ENCODE measurements at places on chromosomes 2 and 18. TPM values are rescaled to one million over a fixed set of nuclear protein-coding genes. Genes with fewer than 3 reads are reported as not detected.

- no peak for DNase-seq
Observed at GRCh38 chr2:71148506-71149063, 18.2 kb downstream of the MPHOSPH10 start.

DNA sequence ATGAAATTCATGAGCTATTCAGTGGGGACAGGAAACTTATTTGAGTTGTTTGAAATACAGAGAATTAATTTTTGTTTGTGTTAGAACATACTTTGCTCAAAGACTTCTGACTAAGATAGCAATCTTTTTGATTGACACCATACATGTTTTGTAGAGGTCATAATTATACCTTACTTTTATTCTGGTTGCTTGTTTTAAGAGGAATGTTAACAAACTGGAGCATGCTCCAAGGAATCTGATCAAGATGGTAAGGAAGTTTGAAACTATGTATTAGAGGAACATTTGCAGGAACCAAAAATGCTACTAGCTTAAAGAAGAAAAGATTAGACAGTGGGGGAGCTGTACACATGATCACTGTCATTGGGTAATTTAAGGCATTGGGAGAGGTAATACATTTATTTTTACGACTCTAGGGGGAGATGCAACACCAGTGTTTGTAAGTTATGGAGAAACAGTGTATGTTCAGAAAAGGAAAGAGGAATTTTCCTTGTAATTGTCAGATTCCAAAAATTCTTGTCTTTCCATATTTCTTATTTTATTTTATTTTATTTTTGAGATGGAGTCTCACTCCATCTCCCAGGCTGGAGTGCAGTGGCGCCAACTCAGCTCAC, 8.0 kb downstream of the AGFG1 start:
- DNase-seq: no peak

DNA sequence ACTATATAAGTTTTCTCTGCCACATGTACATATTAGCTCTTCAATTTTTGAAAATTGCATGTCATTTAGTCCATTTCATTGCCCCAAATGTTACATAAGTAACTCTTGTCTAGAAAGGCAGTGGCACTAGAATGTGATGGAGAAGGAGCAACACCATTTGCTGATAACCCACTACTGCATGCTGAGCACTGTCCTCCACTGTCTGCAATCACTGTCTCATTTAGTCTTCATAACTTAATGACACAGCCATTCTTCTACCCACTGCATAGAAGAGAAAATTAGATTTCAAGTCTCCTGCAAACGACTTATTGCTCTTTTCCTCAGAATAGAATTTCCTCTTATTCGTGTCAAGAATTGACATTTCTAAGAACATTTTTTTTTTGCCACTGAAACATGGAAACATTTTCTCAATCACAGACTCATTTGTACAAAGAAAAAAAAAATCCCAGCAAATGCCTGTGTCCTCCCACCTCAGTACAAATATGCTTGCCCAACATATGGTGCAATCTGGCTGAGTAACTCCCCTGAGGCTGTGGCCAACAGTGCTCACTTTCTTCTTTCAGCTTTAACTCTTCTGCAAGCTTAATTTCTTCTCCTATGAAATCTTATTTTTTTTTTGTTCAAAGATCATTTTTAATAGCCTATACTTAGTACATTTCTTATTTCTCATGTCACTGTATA, 768.6 kb upstream of the HS6ST1 start:
- no peak for DNase-seq

- no peak for DNase-seq
Observed at GRCh38 chr2:26614216-26615138, 26.7 kb downstream of the CIB4 start.

DNA sequence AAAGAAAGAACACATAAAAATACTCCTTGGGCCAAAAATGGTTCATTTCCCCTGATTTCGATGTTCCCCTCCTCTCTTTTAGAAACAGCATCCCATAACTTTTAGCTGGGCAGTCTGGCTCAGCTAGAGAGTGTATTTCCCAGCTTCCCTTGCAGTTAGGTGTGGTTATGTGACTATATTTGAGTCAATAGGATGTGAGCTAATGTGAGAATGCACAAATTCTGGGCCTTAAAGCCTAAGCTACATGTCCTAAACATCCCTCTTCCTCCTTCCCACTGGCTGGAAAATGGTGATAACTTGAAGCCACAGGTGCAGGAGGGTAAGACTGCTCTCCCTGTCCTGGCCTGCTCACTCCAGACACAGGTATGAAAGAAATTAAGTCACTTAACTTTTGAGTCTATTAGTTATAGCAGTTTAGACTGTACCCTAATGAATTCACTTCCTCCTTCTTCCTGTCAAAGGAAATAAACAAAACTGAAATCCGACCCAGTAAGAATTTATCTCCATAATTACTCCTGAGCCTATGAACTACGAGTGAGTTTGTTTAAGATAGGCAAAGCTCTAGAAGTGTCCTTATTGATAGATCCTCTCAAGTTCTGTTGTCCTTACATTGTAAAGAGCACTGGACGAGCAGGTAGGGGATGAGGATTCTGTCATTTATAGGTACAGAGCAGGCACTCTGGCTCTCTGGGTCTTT, 177.6 kb downstream of the MTX2 start:
- no peak for DNase-seq

DNA sequence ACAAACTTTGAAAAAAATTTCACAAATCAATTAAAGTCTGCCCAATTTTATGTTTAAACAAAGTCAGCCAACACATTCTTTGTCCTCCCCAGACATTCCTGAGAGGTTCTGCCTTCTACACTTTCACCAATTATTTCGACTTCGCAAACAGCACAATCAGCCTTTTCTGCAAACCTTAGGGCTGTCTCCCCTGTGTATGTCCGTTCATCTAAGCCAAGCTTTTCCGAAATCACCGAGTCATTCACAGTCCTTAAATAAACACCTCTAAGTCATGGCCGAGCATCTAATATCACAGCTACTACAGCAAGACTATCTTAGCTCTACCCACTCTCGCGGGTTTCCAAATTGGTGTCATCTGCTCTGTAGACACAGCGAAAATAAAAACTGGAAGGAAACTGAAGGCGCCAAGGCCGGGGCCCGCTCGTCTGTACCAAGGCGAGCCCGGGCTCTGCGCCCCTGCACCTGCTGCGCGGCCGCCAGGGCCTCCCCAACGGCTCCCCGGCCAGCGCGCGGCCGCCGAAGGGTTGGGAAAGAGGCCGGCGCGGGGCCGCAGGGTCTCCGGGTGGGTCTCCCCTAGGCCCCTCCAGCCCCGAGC, 730 bp downstream of the ODC1 start:
- no peak for DNase-seq

- no peak for DNase-seq
Observed at GRCh38 chr2:225103737-225104141, 61.5 kb upstream of the DOCK10 start.

DNA sequence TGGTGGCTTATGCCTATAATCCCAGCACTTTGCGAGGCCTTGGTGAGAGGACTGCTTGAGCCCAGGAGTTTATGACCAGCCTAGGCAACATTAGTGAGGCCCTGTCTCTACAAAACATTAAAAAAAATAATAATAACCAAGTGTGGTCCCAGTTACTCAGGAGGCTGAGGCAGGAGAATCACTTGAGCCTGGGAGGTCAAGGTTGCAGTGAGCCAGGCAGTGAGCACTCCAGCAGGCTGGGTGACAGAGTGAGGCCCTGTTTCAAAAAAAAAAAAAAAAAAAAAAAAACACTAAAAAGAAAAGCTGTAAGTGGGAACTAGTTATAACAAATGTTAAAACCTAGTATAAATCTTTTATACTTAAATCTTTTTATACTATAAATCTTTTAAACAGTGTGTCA, 146.2 kb upstream of the ITGA4 start:
- DNase-seq: no peak

- DNase-seq: no peak
Observed at GRCh38 chr2:128380961-128381938, 62.6 kb upstream of the HS6ST1 start.

DNA sequence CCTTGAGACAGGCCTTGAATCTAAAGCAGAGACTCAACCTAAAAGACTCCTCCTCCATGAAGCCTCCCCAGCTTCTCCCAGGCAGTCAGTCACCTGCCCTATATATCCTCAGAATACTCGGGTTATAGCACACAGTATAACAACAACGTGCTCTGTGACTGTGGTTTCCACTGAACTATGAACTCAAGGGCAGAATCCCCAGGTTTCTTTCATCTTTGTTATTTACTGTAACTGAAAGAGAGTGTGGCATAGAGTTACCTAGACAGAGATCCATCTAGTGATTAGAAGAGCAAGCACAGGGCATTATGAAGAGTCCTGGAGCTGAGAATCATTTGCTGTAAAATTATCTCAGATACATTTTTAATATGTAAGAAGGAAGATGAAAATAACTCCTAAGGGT, 281.6 kb upstream of the ZNF521 start:
- DNase-seq: no peak

DNA sequence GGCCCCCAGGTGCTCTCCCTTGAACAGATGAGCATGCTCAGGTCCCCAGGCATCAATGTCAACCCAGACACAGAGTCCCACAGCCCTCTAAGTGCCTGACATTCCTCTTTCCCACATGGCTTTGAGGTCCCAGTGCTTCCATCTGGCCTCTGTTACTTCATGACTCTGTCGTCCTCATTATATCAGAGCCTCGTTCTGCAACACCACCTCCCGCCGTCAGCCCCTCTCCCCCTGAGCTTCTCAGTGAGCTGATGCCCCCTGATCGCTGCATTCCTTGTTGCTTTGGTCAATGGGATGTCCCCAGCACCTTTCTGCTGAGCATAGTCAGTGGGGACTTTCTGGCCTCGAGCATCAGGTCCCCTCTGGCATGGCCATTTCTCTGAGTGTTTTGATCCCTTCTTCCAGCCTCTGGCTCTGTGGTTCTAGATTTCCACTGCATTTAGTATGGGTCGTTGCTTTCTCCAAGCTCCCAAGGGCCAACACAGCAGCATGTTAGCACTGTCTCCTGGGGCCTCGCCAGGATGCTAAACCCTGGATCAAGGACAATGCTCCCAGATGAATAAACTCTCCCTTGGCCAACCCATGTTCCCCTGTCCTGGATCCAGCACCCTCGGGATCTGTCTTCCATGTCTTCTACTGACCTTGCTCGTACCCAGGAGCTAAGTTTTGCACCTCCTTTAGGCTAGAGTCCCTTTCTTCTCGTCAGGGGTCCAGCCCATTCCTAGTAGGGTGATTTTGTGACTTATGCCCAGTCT, 143.2 kb upstream of the TWIST2 start:
- no peak for DNase-seq

GRCh38 chr2:2650608-2651375, 319.7 kb upstream of the MYT1L start:
- DNase-seq: no peak

DNA sequence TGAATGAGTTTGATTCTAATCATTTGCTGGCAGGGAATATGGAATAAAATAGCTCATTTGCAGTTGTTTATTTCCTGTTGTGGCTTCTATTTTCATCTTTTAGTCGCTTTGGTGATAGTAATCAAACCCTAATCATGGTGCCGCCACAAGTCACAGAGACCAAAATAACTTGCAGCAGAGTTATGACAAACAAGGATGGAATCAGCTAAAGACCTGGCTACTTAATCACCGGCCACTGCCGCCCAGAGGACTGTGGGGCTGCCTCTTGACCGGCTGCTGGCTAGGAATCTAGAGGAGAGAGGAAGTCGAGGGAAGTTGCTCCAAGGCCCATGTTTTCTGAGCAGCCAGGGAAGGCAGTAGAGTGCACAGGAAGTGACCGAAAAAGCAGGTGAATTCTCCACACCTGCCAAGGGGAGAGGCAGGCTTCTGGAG, 5.1 kb upstream of the SMAD7 start:
- no peak for DNase-seq

- no peak for DNase-seq
Observed at GRCh38 chr2:71339685-71340084, 8.1 kb downstream of the ZNF638 start.

DNA sequence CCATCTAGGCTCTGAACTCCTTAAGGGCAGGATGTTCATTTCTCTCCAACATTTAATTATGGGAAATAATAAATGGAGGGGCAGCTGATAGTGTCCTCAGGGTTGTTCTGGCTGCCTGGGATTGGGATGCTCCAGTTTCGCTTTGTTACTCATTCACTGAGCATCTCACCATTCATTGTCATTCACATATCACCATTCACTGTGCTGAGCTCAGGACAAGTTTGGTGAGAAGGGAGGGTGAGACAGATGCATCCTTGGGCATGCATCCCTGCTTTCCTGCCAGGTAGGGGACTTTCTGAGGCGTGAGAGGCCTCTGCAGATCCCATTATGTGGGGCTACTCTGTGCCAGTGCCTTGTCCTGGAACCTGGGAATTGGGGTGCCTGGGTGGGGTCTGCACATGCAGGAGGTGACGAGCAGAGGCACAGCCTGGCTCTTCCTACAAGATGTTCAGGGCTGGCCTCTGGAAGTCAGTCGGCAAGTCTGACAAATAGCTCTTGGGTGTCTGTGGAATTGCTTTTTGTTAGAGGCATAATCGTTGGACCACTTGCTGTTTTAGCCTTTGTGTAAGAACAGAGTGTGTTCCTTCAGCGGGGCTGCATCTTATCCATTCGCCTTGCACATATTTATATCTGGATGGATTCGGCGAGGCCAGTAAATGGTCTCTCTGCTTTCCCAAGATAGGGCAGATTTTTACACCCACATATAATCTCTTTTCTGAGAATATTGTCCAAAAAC, 323.2 kb upstream of the THSD7B start:
- DNase-seq: no peak

DNA sequence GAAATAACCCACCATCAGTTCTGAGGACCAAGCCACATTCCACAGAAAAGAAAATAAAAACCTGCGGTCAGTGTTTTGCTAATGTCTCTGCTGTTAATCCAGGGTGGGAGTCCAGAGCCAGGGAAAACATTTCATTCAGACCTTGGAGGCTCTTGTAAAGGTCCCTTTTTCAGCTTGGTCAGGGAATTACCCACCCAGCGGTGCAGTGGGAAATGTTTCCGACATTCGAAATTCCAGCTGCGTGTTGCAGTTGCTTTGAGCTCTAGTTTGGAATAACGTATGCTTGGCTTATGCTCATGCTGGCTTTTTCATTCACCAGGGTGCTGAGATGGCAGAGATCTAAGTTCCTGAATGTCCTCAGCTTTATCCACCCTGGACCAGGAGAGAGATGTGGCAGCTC, 219.1 kb downstream of the TRIB2 start:
- DNase-seq: no peak

DNA sequence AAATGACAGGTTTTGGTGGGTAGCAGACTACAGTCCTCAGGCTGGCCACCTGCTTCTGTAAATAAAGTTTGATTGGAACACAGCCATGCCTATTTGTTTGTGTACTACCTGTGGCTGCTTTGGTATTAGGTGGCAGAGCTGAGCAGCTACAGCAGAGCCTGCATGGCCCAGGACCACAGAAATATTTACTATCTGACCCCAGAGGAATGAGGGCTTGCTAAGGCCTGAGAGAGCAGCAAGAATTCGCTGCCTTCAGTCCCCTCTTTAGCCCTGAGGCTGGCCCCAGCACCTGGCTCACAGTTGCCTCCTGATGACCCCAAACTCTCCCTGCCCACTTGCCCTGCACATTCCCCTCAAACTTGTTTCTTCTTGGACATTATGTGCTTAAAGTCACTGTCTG, 32.5 kb downstream of the POLR1A start:
- DNase-seq: no peak

The NTSR2 gene
- not detected for total RNA-seq

The GPR45 gene
- total RNA-seq: not detected

The HJURP gene
- 195 TPM for total RNA-seq

The ABCB11 gene
- not detected for total RNA-seq
